Stimulated activated CD8-positive, alpha-beta memory T cell treated with anti-CD3 and anti-CD28 coated beads, Interleukin-12 subunit alpha, Interleukin-12 subunit beta, amount 100 ng/mL, for 1 hour (primary cell): ENCODE measurements at places on chromosomes 12 and 14.

DNA sequence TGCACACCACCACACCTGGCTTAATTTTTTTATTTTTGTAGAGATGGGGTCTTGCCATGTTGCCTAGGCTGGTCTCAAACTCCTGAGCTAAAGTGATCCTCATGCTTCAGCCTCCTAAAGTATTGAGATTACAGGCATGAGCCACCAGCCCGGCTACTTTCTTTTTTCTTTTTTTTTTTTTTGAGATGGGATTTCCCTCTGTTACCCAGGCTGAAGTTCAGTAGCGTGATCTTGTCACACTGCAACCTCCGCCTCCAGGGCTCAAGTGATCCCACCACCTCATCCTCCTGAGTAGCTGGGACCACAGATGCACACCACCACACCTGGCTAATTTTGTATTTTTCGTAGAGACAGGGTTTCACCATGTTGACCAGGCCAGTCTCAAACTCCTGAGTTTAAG, 51.1 kb downstream of the LIMA1 start:
- DNase-seq = no peak

- DNase-seq = no peak
Observed at GRCh38 chr12:168763-169525, 45.0 kb downstream of the SLC6A12 start.

- no peak for DNase-seq
Observed at GRCh38 chr12:111247083-111247783, 121.7 kb downstream of the PHETA1 start.

DNA sequence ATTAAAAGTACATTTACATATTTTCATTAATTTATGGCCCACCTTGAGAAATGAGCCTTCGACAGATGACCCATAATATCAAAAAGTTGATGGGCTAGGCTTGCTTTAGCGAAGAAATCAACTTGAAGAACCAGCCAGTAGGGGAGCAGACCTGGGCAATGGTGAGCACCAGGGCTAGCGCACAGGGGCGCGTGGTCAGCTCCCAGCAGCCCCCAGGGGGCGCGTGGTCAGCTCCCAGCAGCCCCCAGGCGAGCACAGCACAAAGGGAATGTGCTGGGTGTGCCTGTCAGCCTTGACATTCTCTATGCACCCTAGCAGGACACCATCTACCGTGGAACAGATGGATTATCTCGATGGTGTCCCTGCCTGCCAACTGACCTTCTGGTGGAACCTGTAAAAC, 15.3 kb upstream of the SOX5 start:
- DNase-seq = no peak

DNA sequence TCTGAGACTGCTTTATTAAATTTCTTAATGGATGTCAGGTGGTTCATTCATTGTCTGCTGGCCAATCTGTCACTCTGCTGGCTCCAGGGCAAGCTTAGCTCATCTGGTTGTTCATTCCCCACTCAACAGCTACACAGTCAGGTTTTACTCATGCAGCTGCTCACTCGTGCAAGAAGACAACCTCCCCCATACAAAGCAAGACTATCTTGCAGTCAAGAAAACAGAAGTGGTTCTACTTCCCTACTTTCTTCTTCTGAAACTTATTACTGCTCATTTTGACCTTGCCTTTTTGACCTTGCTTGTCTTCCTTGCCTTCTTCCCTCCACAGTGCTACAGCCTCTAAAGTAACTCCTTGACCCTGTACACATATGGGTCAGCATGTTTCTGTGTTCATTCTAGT, 277.9 kb downstream of the SSPN start:
- no peak for DNase-seq

GRCh38 chr12:67147447-67147846, 121.7 kb upstream of the CAND1 start:
- no peak for DNase-seq

DNA sequence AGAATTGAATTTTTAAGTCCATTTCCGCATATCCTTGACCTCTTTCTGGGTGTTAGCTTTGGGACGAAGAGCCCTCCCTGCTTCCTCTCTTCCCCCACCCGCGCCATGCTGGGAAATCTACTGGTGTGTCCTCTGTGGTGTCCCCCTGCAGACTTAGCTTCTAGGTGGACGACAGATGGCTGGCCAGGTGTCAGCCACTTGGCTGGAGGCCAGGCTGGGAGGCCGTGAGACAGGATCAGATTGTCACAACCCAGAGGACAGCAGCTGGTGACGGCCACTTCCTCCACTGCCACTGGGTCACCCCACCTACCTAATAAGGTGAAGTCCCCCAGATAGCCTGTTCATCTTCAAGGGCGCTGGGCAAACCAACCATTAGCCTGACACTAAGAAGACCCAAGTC, 13.3 kb upstream of the DTX1 start:
- DNase-seq = no peak

DNA sequence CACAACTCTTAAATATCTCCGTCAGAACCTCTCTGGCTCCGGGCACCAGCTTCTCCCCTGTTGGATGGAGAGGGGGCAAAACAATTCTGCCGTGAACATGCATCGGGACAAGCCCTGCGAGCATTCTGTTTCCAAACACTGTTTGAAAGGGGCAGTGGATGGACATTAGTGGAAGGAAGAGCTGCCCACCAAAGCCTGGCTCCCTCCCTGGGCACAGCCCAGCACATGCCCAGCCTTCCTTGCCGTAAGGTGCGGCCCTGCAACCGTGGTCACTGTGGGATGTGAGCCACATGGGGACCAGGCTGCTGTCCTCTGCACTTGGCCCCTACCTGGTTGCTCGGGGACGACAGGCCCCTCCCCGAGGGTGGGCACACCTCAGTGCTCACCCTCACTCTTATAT, 54.0 kb downstream of the TRAFD1 start:
- no peak for DNase-seq

- DNase-seq = no peak
Observed at GRCh38 chr12:117596968-117597367, 235.5 kb upstream of the NOS1 start.

DNA sequence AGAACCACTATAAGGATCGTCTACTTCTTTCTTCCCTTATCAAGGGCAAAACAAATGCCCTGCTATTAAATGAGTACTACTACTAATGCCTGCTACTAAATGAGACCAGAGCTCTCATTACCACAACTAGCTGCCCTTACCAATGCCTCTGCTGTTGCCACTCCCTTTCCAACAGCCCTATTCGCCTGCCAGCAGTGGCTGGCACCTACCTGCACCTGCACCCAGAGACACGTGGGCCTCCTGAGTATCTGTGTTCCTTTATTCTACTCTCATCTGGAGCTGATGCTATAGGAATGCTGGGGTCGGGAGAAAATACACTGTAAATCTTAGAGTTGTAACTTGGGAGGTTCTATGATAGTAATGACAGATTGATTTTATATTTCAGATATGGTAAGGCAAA, 174.7 kb downstream of the SLC2A13 start:
- DNase-seq = no peak

DNA sequence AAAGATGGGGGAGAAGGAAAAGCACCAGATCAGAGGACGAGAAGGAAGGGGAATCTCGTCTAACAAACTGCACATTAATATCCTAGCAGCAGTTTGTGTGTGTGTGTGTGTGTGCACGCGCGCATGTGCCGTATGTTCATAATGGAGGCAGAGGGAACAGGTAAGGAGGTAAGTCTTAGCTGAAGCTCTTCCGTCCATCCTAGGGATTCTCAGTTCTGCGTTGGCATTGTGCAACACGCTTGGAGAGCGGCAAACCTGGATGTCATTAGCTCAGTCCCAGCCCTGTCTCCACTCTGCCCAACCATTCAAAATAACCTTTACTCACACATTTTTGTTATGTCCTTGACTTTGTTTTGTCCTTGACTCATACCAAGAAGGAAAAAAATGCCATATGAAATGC, 1.6 kb upstream of the C1R start:
- no peak for DNase-seq

DNA sequence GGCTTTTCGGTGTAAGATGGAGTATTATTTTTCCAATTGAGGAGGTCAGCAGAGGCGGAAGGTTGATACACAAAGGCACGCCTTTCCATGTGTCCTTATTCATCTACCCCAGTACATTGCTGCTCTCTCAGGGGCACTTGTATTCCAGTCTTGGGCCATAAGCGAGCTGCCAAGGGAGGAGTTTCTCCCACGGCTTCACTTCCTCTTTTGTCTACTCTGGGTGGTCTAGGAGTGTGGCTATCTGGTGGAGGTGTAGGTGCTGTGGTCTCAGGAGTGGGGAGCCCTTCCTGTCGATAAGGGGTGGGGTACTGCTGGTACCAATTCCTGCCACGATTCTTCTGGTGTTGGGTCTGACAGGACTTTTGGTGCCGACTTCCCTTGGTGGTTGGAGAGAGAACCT, 73.4 kb downstream of the GAS2L3 start:
- DNase-seq = no peak

GRCh38 chr12:51601241-51601640, 10.2 kb downstream of the SCN8A start:
- no peak for DNase-seq

DNA sequence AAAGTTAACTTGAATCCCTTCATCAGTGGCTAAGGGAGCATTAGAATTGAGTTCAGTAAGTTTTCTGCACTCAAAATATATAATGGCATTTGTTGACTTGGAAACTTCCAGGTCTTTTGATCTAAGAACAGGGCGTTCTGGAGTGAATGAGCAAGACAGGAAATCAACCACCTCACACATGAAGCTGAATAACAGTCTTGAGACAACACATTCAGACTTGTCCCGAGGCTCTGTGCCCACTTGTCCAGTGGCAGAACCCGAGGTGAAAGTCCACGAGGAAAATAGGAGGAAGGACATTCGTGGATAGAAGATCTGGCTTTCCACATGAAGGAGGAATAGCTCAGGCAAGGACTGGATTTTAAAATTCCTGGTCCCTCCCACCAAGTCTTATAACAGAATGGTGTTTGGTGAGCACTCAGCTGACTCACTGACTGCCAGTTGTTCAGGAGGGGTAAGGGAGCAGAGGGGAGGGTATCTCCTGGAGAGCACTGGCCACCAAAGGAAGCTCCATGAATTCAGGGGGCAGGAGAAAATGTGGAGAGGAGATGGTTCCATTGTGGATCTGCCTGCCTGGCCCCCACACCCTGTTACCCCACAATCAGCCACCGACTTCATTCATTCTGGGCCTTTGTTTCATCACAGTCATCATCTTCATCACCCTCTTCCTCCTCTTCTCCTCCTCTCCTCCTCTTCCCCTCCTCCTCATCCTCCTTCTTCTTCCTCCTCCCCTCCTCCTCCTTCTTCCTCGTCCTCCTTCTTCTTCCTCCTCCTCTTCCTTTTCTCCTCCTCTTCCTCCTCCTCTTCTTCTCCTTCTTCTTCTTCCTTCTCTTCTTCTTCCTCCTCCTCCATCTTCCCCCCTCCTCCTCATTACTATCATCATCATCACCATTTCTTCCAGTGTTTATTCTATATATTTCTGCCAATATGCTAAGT, 620.1 kb downstream of the MED13L start:
- no peak for DNase-seq

DNA sequence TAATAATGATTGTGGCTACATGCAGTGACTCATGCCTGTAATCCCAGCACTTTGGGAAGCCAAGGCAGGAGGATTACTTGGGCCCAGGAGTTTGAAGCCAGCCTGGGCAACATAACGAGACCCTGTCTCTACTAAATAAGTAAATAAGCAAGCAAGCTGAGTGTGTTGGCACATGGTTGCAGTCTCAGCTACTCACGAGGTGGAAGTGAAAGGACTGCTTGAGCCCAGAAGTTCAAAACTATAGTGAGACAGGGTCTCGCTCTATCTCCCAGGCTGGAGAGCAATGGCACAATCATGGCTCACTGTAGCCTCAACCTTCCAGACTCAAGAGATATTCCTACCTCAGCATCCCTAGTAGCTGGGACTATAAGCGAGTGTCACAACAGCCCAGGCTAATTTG, 64.7 kb downstream of the RPS6KA5 start:
- no peak for DNase-seq

- no peak for DNase-seq
Observed at GRCh38 chr14:82776958-82777357, 1243.3 kb upstream of the SEL1L start.

- no peak for DNase-seq
Observed at GRCh38 chr12:53728206-53728605, 954 bp upstream of the CALCOCO1 start.

DNA sequence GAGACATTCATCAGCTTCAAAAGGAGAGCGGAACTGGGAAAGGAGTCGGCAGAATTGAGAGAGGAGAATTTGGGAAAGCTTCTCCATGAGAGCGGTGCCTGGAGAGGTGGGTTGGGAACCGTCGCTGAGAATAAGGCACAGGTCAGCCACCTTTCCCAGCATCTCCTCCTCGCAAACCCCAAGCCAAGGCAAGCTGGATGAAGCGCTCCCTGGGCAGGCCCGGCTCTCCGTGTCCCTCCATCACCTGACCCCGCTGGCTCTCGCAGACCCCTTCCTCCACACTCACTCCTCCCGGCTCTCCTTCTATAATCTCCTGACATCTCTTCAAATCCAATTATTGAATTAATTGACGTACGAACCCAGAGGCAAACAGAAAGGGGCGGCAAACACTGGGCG, 18.9 kb upstream of the ATP5MC2 start:
- no peak for DNase-seq

- no peak for DNase-seq
Observed at GRCh38 chr12:14959463-14959862, 1.9 kb downstream of the ARHGDIB start.

DNA sequence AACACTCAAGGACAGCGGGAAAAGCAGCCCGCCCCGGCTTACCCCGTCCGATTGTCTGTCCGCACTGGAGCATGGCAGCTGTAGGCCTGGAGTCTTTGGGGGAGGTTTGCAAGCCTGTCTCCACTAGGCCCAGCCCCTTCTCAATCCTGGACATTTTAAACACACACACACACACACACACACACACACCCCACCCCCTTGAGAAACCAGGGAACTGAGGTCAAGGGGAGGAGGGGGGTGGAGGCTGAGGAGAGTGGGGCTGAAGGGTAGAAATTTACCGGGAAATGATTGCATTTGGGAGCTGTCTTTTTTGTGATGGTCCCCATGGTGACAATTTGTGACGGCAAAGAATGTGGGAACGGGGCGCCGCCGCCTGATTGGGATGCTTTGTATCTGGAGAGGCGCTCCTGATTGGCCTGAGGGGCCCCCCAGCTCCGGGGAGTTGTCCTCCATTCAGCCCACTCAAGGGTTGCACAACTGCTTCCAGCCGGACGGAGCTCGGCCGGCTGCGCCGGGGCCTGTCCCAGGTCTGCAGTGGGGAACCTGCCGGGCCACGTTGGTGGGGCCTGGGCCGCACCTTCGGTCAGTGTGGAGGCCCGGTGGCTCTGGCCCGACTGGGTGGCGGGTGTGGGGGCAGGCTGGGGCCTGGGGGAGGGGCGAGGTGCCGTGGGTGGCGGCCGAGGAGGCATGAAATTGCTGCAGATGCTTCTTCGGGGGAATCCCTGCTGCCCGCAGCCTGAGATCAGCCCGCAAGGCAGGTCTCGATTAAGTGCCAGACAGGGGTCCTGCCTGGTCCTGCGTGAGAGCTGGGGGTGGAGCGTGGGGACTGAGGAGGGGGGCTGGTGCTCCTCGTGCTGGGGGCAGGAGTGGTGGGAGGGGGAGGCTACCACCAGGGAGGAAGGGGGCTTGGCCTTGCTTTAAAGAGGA, at the start of gene FAM181A:
FAM181A (plus strand) TSS at position 472 of the 927 bp plus-strand sequence. CDS start 942 bp downstream, outside the sequence.
- DNase-seq = no peak

GRCh38 chr14:79596551-79596950, 614.8 kb downstream of the DIO2 start:
- DNase-seq = no peak

GRCh38 chr14:59634617-59635016, 58.0 kb upstream of the CCDC175 start:
- DNase-seq = no peak
